ENCODE measurements at places on chromosomes 6 and 20. TPM values are rescaled to one million over a fixed set of nuclear protein-coding genes. Genes with fewer than 3 reads are reported as not detected.

DNA sequence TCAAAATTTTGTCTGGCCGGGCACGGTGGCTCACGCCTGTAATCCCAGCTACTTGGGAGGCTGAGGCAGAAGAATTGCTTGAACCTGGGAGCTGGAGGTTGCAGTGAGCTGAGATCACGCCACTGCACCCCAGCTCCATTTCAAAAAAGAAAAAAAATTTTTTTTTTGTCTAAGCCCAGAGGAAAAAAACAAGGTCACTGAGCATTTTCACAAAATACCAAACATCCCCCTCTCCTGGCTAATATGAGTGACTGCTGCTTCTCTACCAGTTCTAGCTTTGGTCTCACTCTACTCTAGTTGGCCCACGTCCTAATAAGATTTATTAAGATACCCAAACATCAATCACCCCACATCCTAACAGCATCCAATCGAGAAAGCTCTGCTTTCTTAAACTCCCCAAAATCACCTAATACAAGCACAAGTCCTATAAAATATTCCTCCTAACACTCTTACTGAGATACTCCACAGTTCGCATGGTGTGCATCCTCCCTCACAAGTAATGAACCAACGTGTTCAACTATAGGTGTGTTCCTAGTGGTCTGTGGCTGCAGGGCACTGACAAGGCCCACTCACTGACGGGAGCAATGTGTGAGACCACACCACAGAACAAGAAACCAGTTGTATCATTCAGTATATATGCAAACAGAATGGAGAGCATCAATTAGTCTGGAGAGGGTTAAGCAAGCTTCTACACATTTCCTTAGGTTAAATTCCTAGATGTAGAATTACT is 64.2 kb downstream of the FKBP5 start:
- peak; percentile 17 for DNase-seq

DNA sequence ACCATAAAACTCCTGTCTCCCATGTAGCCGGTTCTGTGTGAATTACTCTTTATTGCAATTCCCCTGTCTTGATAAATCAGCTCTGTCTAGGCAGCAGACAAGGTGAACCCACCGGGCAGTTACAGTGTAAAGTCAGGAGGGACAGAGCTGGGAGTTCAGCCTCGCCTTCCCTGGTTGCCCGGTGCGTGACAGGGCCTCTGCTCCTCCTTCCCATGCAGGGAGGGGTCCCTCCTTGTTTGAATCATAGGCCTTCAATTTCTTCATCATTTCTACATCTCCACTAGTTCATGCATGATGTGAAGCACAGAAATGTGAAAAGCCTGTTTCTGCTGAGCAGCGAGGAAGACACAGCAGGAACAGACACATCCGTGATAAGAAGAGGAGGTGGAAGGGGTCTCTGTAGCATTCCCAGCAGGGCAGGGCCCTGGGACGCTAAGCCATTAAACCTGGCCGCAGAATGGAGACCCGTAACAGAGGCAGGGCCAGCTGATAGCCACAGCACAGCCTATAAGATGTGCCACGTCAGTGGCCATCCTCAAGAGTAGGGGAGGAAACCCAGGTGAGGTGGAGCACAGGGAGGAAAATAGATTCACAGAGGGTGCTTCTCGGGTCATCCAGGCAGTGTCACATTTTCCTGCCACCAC is 106.7 kb upstream of the CST7 start:
- no peak for DNase-seq

GRCh38 chr6:138765896-138766655 is 7.5 kb upstream of the CCDC28A start:
- DNase-seq = peak; percentile 15

DNA sequence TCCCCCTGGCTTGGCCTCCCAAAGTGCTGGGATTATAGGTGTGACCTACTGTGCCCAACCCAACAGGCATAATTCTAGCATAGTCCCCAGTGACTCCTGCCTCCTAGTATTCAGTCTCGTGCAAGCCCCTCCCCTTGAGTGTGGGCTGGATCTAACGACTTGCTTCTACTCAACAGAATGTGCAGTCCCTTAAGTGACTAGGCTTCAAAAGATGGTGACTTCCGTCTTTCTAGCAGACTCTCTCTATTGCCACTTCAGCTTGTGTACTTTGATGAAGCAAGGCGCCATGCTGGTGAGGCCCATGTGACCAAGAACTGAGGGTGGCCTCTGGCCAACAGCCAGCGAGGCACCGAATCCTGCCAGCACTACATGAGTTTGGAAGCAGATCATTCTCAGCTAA is 109.6 kb upstream of the TRAF3IP2 start:
- no peak for DNase-seq

GRCh38 chr20:625360-625932 is 15.3 kb upstream of the TCF15 start:
- DNase-seq = no peak

DNA sequence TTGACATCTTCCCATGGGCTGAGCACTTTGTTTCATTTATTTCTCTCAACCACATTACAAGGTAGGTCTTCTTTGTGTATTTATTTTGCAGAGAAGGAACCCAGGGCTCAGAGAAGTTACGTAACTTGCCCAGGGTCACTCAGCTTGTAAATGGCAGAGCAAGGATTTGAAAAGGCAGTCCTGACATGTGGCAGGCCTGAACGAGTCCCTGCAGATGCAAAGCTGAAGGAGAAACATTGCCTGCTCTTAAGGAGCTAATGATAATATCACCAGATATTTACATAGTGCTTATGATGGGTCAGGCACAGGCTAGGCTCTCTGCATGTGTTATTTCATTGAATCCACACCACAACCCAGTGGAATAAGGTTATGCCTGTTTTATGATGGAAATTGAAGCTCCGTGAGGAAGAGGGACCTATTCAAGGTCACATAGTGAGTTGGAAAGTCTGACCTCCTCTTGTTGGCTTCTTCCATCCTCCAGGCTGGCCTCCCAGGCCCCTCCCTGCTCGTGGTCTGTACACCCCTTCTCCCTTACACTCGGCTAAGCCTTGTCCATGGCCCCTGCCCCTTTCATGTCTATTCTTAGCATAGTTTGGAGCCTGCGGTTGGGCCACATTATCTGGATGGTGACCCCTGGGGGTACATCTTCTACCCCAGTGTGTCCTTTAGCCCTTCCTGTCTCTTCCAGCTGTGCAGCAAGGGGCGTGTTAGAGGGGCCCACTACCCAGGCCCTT is 12.5 kb downstream of the MYH7B start:
- no peak for DNase-seq

- no peak for DNase-seq
These were observed 144.8 kb upstream of the ENPP5 start for GRCh38 chr6:46315589-46315988.

The ACTL10 gene
- total RNA-seq = 1.4 TPM

GRCh38 chr20:3811467-3812258 is 8.7 kb upstream of the AP5S1 start:
- DNase-seq = peak; percentile 59

The CGA gene
- total RNA-seq = not detected

GRCh38 chr6:38438097-38438496 is 201.6 kb downstream of the BTBD9 start:
- no peak for DNase-seq

- peak; percentile 75 for DNase-seq
These were observed at the start of gene CYP24A1 for GRCh38 chr20:54173653-54174456. Gene CYP24A1, minus strand, starts transcription at chr20:54173986. Its CDS starts 407 bp downstream, at chr20:54173579.

The NR2E1 gene
- not detected for total RNA-seq

DNA sequence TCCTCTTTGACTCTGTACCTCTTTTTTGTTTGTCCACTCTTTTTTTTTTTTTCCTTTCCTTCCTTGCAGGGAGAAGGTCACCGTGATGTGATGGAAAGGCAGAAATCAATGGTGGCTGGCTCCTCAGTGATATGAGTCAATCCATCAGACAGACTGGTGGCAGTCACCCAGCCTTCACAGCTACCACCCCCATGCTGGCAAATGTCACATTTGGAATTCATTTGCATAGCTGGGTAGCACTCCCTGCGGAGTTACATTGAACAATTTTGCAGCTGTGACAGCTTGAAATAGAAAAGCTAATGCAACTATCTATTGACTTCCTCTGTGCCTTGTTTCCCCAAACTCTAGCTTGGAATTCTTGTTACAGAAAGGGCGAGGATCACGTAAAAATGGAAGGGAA is 668.4 kb downstream of the C6orf118 start:
- no peak for DNase-seq

DNA sequence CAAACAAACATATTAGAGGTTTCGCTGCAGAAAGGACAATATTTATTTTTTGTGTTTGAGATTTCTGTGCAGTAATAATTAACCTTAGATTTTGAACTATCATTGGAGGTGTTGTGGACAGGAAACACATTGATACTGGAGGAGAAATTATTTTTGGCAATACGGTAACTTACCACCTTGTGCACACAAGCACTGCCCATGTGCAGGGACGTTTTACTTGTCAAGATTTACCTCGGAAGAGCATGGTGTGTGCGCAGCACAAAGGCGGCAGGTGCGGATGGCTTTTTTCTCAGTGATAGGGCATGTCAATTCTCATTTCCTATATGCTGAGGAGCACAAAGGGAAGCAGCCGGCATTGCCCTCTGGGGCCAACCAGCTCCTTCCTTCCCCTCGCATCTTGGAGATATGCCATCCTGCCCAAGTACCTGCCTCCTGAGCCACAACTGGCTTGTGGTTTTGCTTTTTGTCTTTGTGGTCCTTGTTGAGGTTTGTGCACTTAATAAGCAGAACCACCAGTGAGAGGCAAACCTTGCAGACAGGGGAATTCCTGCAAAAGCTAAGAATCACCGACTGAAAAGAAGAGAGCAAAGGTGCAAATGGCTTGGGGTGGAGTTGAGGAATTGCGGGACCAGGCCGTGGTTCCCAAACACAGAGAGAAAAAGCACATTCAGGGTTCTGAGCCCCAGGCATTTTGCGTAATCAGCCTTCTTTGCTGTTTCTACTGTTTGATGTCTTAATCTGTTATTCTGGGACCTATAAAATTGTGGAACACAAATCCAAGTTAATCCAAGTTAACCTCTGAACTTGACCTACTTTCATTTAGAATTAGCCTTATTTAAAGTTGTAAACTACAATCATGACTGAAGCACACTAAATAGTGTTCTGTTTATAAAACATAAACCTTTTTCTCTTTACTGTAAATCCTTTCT is 21.9 kb downstream of the SAMD5 start:
- no peak for DNase-seq

DNA sequence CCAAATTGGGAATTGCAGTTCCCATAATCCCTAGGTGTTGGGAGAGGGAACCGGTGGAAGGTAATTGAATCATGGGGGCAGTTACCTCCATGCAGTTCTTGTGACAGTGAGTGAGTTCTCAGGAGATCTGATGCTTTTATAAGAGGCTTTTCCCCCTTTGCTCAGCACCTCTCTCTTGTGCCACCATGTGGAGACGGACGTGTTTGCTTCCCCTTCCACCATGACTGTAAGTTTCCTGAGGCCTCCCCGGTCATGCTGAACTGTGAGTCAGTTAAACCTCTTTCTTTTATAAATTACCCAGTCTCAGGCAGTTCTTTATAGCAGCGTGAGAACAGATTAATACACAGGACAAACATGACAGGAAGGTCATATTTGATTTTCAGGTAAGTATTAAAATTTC is 25.3 kb upstream of the HECA start:
- DNase-seq = no peak

- no peak for DNase-seq
These were observed 54.8 kb upstream of the SCGN start for GRCh38 chr6:25596928-25597818.

DNA sequence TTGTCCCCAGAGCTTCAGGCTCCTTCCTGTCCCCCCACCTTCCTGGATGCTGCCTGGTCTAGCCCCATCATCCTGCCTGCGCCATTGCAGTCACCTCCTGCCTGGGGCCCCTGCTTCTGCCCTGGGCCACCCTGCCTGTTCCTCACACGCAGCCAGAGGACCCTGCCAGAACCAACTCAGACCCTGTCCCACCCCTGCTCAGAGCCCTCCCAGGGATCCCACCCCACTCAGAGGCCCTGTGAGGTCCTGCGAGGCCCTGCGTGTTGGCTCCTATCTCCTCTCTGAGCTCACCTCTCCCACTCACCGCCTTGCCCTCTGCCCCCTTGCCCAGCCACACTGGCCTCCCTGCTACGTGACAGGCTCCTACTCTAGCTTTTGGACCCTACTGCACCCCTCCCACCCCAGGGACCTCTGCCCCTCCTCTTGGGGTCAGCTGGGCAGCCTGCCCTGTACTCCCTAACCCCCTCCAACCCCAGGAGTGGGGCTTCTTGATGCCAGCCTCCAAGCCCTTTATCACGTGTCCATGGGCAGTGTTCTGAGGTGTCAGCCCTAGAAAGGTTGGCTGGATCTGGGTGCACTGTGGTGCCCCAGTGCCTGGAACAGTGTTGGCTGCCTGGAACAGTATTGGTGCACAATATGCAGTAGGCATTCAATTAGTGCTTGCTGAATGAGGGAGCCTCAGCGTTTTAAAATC is 68.3 kb downstream of the CEBPB start:
- DNase-seq = no peak

The ATP6V1G2 gene
- 3.5 TPM for total RNA-seq

The LRFN2 gene
- total RNA-seq = 0.28 TPM

DNA sequence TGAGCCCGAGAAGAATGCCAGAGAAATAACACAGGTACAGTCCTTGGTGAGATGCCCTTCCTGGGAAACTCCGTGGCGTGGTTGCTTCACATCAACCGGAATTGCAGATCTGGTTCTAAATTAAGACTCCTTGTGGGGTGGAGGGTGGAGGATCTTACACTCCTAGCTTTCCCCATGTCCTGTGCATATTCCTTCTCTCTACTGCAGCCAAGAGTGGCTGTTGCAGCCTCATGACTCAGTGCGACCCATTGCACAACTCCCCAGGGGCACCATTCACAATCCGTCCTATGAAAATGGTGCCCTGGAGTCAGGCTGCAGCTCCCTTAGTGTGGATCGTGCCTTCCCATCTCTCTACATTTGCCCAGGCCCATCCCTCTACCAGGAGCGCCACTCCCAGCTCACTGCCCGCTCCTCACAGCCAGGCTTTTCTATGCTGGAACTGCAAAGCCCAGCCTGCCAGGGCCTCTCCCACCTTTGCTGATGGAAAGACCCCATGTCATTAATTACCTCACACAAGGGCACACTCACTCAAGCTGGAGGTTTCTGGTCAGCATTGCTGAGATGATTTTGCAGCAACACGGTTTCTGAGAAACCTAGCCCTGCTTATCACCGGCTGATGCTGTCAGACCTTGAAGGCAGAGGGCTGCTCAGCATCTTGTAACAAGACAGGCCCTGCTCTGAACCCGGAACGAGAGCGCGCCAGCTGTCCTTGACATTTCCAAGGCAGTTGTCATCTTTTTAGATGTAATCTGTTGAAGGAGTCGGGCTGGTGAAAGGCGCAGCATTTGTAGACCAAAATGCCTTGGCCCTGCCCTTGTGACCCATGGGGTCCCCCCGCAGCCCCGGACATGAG is 39.7 kb downstream of the SIRPA start:
- DNase-seq = no peak

The LY86 gene
- not detected for total RNA-seq

DNA sequence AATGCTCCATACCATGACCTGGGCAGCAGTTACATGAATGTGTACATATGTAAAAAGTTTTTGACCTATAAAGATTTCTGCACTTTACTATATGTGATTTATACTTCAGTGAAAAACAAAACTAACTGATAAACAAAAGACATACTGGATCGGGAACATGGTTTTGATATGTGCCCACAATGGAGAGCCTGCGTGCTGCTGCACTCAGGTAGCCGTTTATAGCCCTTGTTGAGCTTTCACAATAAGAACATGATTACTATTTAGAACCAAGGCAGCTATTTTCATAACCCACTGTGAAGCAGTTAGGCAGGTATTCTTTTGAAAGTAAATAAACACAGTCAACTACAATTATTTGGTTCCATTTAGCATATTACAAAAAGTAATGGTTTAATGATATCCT is 195.9 kb upstream of the RAB32 start:
- DNase-seq = no peak

Data from H7 (cell line).